ENCODE measurements at places on chromosomes 7 and 10.

DNA sequence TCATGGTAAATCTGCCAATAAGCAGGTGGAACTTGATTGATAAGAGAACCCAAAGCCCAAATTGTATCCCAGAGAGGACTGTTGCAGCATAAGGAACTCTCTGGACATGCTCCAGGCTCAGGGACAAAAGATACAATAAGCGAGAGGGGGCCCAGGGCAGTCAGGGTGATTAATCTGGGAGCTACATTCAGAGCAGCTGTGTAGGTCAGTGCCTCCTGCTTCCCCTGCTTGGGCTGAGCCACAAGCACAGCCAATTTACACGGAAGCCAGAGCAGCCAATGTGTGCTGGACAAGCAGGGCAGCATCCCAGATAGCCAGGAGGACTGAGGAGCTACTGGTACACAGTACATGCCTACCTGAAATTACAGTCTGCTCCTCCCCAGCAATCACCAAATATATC lies 24.2 kb downstream of the MYPN start:
- DNase-seq, result no peak

DNA sequence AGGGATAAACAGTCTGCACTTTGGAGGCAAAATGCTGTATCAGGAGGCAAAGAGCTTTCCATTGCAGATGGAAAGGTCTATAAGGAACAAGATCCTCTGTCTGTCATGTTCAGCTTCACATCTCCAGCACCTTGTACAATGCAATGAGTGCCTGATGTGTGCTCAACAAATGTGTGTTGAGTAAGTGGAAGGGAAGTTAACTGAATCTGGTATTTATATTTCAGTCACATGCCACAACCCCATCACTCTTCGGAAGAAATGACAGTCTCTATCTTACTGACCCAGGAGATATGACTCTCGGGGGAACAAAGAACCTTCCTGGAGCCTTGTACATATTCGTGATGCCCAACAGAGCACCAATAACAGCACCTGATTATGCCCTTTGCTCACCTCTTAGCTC lies 20.0 kb upstream of the DNAJC1 start:
- DNase-seq, result no peak

GRCh38 chr10:68153473-68154210 lies 44.4 kb downstream of the MYPN start:
- peak; percentile 99 for DNase-seq

DNA sequence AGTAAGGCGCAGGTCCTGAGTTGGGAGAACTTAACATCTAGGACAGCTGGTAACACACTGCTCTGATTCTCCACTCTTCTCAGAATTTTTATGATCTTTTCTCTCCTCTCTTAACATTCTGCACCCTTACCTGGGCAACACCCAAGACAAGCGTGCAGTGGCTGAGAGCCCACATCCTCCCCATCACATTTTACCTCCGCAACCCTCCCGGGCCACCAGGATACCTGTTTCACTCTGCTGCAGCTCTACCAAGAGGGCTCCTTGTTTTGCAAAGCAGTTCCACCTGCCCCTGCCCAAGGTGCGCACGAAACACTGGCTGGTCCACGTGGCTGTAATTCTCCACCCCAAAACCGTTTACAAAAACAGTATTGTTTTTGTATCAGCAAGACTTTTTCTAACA lies 81.5 kb downstream of the ITIH5 start:
- DNase-seq, result no peak

DNA sequence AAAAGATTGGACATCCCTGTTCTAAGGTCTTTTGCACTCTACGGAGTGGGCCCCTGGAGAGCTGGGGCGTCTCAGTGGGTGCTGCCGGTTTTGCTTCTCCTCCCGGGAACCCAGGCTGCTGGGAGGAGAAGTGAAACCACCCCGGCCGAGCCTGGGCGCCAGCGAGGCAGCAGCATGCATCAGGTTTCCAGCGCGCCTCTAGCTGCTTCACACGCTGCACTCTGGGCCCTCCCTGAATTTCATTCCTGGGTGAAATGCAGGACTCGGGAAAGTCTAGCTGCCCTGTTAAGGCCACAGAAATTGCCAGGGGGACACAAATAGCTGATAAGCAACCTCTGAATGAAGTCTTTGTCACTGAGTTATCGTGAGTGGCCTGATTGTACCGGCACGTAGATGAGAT lies 127.4 kb downstream of the TRRAP start:
- no peak for DNase-seq

DNA sequence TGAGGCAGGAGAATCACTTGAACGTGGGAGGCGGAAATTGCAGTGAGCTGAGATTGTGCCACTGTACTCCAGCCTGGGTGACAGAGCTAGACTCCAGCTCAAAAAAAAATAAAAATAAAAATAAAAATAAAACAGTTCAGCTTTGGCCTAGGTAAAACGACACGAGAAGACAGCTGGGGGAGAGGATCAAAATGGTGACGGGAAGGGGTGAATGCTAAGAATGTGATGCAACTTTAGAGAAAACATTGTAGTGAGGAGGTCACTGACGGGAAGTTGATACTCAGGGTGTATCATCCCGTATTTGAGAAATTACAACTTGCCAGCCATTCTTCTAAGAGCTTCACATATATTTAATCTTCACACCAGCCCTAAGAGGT lies 1.1 kb downstream of the NDST2 start:
- no peak for DNase-seq
